ENCODE measurements at places on chromosomes 7 and 10.
A peak's percentile ranks its signal among the peaks of the same experiment; 100 is the strongest.

DNA sequence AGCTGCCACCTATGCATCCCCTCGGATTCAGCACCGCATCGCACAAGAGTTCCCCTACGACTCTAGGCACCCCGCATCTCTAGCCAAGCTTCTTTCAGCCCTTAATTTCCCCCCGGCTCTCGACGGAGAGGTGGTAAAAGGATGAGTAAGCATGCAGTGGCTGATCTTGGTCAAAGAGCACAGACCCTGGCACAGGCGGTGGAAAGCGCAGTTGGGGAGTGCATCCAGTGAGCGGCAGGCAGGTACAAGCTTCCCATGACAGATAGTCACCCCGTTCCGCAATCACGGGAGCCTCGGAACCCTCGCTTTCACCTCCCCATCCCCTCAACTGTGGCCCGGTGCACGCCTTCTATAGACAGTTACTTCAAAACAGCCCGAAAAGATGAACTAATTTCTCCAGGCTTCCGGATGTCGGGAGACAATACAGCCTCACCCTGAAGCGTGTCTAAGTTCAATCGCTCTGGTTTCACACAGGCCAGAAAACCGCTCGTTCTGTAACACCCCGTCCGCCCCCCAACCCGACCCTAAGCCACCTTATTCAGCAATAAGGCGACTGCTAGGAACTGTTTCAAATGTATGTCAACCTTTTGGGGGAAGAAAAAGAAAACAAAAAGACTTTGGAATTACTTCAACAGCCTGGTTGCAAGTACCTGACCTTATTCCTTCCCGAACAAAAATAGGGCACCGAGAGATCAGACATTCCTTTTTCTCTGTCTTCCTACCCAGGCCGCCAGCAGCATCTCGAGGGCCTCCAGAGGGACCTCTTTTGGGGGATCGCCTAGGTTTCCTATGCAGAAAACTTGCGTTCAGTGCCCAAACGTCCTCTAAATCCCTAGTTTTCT is 1.4 kb downstream of the RHEB start:
- peak; percentile 73 for DNase-seq

DNA sequence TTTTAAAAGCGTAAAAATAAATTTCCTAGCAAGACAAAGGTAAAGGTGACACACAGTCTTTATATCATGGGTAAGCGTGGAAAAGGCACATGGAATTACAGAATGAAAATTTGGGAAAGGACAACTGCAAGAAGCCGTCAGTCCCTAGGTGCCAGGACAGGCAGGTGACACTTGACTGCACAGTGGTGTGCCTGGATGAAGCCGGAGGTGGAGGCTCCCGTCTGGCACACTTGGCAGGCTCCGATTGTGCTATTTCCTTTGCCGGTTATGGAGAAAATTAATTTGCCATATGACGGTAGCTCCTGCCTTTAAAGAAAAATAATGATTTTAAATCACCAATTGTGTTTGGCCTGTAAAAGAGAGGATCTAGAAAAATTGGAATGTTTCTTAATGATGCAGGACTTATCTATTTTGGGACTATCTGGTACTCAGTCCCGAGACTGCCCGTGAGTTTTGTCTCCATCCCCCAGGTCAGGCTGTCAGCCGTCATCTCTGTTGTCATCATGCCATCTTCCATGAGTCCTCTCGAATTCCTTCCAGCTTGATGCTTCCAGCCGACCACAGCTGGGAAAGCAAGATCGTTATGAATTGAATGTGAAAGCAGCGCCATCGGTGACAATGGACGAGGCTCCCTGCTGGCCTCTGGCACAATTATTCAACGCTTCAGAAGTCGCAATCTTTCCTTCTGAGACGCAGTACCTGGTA is 56.2 kb upstream of the MGMT start:
- DNase-seq: no peak

DNA sequence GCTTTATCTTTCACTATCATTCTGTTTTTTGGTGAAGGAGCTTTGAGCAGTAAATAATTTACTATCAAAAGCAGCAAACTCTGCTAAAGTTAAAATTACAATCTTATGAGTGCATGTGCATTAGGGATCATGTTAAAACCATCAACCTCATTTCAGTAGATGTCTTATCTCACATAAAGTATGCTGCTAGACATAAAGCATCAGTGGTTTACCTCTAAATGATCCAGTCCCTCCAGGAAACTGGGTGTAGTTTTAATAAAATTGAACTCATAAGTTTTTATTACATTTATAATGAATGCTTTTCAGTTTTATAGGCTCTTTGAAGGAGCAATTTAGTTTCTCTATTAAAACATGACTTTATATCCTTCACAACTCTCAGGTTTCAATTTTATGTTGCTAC is 108.7 kb downstream of the LRRN3 start:
- DNase-seq: no peak

- DNase-seq: no peak
Measured at GRCh38 chr7:156379324-156380070, 261.1 kb upstream of the RNF32 start.

All from HT1080 (cell line).